ENCODE measurements at places on chromosomes 3 and 15.

DNA sequence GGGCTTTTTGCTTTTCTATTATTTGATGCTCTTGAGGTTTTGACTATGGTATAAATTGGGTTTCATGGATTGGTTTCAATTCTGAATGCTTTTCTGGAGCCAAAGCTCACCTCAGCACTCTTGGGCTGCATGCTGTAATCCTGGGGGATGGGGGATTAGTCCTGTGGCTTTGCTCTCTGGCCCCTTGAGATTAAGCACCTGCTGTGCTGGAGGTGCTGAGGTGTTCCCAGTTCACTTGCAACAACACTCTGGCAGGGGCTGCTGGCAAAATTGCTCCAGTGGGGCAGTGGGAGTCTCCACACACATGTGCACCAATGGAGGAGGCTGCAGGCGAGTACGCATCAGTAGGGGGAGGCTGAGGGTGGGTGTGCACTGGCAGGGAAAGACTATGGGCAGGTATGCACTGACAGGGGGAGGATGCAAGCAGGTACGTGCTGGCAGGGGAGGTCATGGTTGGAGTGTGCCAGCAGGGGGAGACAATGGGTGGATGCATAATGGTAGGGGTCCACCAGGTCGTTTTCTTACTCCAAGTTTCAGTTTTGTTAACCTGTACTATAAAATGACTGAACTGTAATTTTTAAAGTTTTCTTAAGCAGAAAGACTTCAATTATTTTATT, 489.2 kb downstream of the FGF12 start:
- no peaks in the 10 kb centered on the region for H3K4me1 ChIP-seq
- H3K27me3 ChIP-seq, result no peaks in the 10 kb centered on the region
- no peak overlapping the region for H3K27ac ChIP-seq
- H3K4me3 ChIP-seq, result no peak overlapping the region
- no peak for DNase-seq

DNA sequence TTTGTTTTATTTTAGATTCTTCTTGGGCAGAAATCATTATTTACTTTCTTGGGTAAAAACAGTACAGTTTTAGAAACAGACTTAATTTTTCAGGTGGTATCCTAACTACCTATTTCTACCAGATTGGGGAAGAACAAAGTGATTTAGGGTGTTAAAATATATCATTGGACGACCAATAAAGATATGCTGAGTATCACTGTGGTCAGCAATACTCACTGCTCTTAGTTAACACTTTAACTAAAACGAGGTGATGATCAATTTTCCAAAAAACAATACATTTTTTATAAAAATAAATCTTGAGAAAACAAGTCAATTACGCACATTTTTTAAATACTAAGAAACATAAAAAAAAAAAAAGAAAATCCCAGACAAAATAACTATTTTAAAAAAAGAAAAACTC, 3.6 kb downstream of the COPS2 start:
- H3K4me1 ChIP-seq, result no peaks in the 10 kb centered on the region
- no peak overlapping the region for H3K27ac ChIP-seq
- no peak for DNase-seq
- no peak overlapping the region for H3K4me3 ChIP-seq

DNA sequence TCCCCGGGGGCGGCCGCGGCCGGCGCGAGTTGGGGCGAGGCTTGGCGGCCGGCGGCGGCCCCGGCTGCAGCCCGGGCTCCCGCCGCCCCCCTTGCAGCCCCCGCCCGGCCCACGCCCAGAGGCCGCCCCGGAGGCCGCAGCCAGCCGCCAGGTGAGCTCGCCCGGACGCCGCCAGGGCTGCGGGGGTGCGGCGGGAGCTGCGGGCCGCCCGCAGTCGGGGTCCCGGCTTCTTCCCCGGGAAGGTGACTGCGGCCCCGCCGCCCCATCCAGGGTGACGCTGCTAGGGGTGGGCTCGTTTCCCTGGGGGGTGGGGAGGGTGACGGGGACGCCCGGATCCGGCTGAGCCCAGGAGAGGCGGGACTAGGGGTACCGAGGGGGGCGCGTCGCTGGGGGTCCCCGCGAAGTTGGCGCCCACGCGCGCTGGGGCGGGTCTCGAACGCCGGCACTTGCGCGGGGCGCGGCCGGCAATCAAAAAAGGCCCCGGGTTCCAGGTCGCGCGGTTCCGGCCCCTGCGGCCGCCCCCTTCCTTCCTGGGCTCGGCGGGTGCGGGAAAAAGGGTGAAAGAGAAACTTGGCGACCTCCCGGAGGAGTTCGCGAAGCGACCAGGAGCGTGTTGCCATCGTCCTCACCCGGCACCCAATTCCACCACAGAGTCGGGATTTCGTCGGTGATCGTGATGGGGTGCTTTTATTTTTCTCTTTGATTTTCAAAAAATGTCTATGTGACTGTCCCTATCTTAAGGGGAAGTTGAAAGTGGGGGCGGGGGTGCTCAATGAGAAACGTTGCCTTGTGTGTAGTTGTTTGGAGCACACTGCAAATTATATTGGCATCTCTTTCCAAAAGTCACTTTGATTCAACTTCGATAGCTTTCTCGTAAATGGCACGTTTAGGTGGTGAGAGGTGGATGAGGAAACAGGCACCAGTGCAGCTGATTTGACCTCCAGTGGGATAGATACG, 619 bp downstream of the ATXN7 start:
- H3K27me3 ChIP-seq, result no peaks in the 10 kb centered on the region
- DNase-seq, result no peak
- peak overlapping the region; percentile 94 for H3K4me3 ChIP-seq
- H3K27ac ChIP-seq, result peak overlapping the region; percentile 80
- no peaks in the 10 kb centered on the region for H3K4me1 ChIP-seq
- H3K36me3 ChIP-seq, result no peaks in the 10 kb centered on the region

- no peaks in the 10 kb centered on the region for H3K27me3 ChIP-seq
- no peaks in the 10 kb centered on the region for H3K4me1 ChIP-seq
- no peaks in the 10 kb centered on the region for H3K36me3 ChIP-seq
- no peak overlapping the region for H3K27ac ChIP-seq
- no peak overlapping the region for H3K4me3 ChIP-seq
These were observed 23.9 kb downstream of the CACNA2D2 start for GRCh38 chr3:50479523-50479922.

DNA sequence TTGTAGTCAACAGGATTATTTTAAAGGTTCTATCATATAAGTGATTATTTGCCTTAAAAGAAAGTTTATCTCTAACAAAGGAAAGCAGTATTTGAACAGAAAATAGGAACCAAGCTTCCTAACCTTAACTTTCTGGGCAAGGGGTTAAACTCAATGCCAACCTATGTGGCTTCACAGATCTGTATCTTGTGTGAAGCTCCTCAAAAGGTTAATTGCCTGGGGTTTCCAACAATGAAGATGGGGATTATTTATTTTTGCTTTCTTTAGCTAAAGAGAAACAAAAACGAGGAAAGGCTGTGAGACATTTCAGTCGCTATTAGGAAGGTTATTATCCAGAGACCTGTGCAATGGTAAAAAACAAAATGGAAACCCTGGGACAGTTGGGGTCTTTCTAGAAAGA, 1.1 kb upstream of the WDR82 start:
- DNase-seq, result no peak
- H3K27me3 ChIP-seq, result no peaks in the 10 kb centered on the region
- no peaks in the 10 kb centered on the region for H3K36me3 ChIP-seq
- H3K27ac ChIP-seq, result peak overlapping the region; percentile 94
